ENCODE measurements at places on chromosomes 5 and 9.
A peak's percentile ranks its signal among the peaks of the same experiment; 100 is the strongest.

DNA sequence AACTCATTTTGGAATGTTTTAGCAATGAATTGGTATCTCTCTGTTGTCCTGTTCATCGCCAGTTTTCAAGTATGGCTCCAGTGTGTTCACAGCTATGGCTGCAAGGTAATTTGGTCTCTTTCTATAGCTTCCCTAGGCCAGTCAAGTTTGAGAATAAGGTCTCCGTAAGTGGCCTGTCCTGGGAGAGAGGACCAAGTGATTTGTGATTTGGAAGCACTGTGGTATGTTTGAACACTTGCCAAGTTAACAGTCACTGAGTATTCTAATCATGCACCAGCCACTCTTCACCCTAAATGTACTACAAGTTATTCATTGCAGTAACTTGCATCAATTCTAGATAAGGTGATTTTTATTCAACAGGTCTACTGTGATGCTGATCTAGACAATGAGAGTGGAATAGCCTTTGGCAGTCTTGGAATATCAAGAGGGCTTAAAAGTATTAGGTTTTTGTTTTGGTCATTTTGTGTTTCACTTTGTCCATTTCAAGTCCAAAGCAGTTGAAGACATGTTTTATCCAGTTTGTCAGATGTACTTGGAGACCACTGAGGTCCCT, 41.1 kb downstream of the G3BP1 start:
- no peak overlapping the region for H3K27ac ChIP-seq
- H3K4me3 ChIP-seq, result no peak overlapping the region
- H3K36me3 ChIP-seq, result peaks cover 6% of the 10 kb centered on the region

- peak overlapping the region; percentile 85 for H3K27ac ChIP-seq
- H3K4me3 ChIP-seq, result peak overlapping the region; percentile 37
- H3K4me1 ChIP-seq, result peaks cover 24% of the 10 kb centered on the region
- peaks cover 8% of the 10 kb centered on the region for H3K27me3 ChIP-seq
Measured at GRCh38 chr9:130445268-130445983, 665 bp downstream of the ASS1 start.

- no peaks in the 10 kb centered on the region for H3K4me1 ChIP-seq
- no peak overlapping the region for H3K4me3 ChIP-seq
- DNase-seq, result no peak
- no peaks in the 10 kb centered on the region for H3K36me3 ChIP-seq
Measured at GRCh38 chr5:61598126-61598525, 266.1 kb downstream of the ZSWIM6 start.

GRCh38 chr9:137078701-137079400, 1.5 kb downstream of the UAP1L1 start:
- H3K4me1 ChIP-seq, result peaks cover 33% of the 10 kb centered on the region
- H3K27ac ChIP-seq, result no peak overlapping the region
- H3K36me3 ChIP-seq, result no peaks in the 10 kb centered on the region
- DNase-seq, result peak; percentile 58
- peaks cover 23% of the 10 kb centered on the region for H3K27me3 ChIP-seq

- no peaks in the 10 kb centered on the region for H3K27me3 ChIP-seq
- no peak for DNase-seq
- no peaks in the 10 kb centered on the region for H3K4me1 ChIP-seq
- H3K4me3 ChIP-seq, result no peak overlapping the region
Measured at GRCh38 chr9:90958328-90958727, 156.7 kb downstream of the SYK start.

- H3K4me3 ChIP-seq, result no peak overlapping the region
- no peaks in the 10 kb centered on the region for H3K27me3 ChIP-seq
- no peaks in the 10 kb centered on the region for H3K36me3 ChIP-seq
Measured at GRCh38 chr9:82410306-82410705, 421.7 kb downstream of the SPATA31D1 start.

DNA sequence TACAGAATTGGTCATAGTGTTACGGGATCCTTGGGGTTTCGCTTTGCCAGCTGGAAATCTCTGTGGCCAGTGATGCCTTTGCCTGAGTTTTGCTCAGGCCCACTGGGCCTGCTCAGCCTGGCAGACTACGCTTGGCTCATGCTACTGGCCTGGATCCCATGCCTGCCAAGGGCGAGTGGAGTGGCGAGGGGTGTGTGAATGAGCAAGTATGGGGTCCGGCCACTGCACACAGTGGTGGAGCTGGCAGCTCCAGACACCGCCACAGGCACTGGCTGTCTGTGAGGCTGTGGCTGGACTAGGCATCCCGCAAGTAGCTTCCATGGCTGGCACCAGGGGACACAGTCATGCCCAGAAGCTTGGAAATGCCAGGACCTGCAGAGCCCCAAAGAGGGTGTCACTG, 240.3 kb downstream of the ARRDC3 start:
- no peak for DNase-seq
- no peaks in the 10 kb centered on the region for H3K27me3 ChIP-seq
- no peak overlapping the region for H3K4me3 ChIP-seq
- no peaks in the 10 kb centered on the region for H3K36me3 ChIP-seq

DNA sequence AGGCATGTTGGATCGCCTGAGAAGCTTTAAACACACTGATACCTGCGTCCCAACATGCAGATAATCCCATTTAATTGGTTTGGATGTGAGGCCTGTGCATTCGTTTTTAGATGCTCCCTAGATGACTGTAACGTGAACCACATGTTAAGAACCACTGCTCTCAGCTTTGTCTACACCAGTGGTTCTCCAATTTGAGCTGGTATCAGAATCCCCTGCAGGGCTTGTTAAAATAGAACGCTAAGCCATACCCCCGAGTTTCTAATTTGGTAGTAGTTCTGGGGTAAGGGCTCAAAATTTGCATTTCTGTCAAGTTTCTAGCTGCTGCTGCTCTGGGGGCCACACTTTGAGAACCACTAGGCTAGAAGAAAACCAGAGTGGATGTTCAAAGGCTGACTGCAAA, 74.7 kb downstream of the S1PR3 start:
- no peak overlapping the region for H3K27ac ChIP-seq
- H3K36me3 ChIP-seq, result no peaks in the 10 kb centered on the region
- no peaks in the 10 kb centered on the region for H3K4me1 ChIP-seq
- H3K4me3 ChIP-seq, result no peak overlapping the region
- no peaks in the 10 kb centered on the region for H3K27me3 ChIP-seq

- H3K4me1 ChIP-seq, result no peaks in the 10 kb centered on the region
- no peak overlapping the region for H3K4me3 ChIP-seq
- H3K27me3 ChIP-seq, result no peaks in the 10 kb centered on the region
- DNase-seq, result no peak
- H3K27ac ChIP-seq, result no peak overlapping the region
Measured at GRCh38 chr5:18091758-18092157, 457.5 kb downstream of the TAF11L14 start.

GRCh38 chr9:135903786-135904520, 3.4 kb downstream of the CAMSAP1 start:
- no peaks in the 10 kb centered on the region for H3K27me3 ChIP-seq
- H3K4me1 ChIP-seq, result peaks cover 27% of the 10 kb centered on the region
- no peaks in the 10 kb centered on the region for H3K36me3 ChIP-seq
- H3K4me3 ChIP-seq, result no peak overlapping the region

DNA sequence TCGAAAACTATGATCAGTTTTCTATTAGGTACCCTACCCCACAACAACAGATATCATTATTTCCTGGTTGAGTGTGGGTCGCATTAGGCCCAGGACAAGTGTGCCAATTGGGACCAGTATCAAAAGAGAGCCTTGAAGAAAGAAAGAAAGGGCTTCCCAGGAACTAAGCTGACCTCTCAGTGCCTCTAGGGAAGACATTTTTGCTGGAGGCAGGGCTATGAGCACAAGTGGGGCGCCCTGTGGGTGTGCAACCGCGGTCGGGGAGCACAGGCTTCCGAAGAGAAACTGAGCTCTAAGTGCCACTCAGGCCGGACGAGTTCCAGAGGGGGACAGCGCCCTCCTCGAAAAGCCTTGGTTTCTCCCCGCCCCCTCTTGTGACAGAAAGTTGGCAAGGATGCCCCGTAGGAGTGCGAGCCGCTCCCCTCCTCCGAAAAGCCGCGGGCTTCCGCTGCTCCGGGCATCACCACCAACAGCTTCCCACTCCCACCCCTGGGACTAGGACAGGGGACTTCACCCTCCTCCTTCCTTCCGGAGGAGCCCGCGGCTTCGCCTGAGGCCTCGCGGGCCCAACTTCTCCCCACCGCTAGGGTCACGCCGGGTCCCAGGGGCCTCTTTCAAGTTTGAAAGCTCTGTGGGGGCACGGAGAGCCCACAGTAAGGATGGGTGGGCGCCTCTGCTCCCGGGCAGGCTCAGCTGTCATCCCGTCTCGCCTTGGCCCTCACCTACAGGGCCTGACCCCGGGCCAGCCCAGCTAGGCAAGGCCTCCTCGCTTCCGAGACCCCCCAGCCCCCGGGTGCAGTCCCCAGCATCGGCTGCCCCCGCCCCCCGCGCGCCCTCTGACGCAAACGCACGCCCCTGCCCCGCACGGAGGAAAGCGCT, 2.0 kb downstream of the NR2F1-AS1 start:
- peak overlapping the region; percentile 10 for H3K4me3 ChIP-seq
- H3K4me1 ChIP-seq, result peaks cover 31% of the 10 kb centered on the region
- peaks cover 95% of the 10 kb centered on the region for H3K27me3 ChIP-seq
- no peaks in the 10 kb centered on the region for H3K36me3 ChIP-seq

- H3K36me3 ChIP-seq, result no peaks in the 10 kb centered on the region
- H3K4me1 ChIP-seq, result peaks cover 4% of the 10 kb centered on the region
- no peaks in the 10 kb centered on the region for H3K27me3 ChIP-seq
- H3K4me3 ChIP-seq, result no peak overlapping the region
Measured at GRCh38 chr9:37953775-37954437, 50.0 kb upstream of the SLC25A51 start.

GRCh38 chr5:149471406-149472183, 79.6 kb downstream of the CSNK1A1 start:
- peaks cover 33% of the 10 kb centered on the region for H3K4me1 ChIP-seq
- peak; percentile 84 for DNase-seq
- H3K4me3 ChIP-seq, result no peak overlapping the region
- H3K27me3 ChIP-seq, result no peaks in the 10 kb centered on the region
- H3K36me3 ChIP-seq, result no peaks in the 10 kb centered on the region
- peak overlapping the region; percentile 84 for H3K27ac ChIP-seq

- H3K27ac ChIP-seq, result no peak overlapping the region
- H3K36me3 ChIP-seq, result no peaks in the 10 kb centered on the region
- no peaks in the 10 kb centered on the region for H3K4me1 ChIP-seq
- H3K4me3 ChIP-seq, result no peak overlapping the region
- no peaks in the 10 kb centered on the region for H3K27me3 ChIP-seq
Measured at GRCh38 chr5:72618708-72619107, 111.5 kb upstream of the ZNF366 start.

GRCh38 chr5:31750215-31750614, 111.3 kb downstream of the PDZD2 start:
- no peak overlapping the region for H3K27ac ChIP-seq
- no peaks in the 10 kb centered on the region for H3K36me3 ChIP-seq
- H3K4me1 ChIP-seq, result no peaks in the 10 kb centered on the region
- no peaks in the 10 kb centered on the region for H3K27me3 ChIP-seq
- H3K4me3 ChIP-seq, result no peak overlapping the region

DNA sequence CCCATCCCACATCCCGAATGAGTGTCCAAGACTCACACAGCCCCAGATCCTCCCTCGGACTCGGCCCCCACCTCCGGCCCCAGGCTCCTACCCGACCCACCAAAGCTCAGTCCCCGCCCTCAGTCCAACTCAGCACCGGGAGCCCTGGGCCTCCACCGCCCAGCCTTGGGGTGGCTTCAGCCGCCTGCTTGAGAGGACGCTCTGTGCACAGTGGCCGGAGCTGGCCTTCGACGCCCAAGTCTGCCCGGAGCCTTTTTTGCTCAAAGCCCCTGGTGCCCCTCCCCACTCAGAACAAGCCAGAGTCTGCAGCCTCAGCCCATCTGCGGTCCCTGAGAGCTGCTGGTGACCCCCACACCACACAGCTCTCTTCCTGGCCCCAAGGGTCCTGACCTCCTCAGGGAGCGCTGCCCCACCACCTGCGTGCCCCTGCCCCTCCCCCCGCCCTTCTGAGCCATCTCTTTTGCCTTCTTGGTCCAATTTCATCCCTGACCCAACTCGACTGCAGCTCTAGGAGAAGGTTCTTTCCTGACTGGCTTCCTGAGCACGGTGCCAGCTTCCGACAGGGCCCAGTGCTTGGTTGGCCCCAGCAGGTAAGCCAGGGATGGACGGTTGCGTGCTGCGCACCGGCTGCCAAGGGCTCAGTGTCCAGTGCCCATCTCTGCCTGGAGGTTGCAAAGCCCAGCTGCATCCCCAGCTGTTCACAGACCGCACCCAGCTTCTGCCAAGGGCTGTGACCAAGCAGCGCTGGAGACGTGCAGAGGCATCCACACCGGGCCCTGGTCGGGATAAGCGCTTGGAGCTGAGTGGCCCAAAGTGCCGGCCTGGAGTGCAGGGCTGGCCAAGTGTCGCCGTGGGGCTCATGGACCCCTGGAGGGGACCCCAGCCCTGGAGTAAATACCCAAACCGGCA, 27.7 kb upstream of the NSMF start:
- H3K36me3 ChIP-seq, result no peaks in the 10 kb centered on the region
- no peak for DNase-seq
- H3K27me3 ChIP-seq, result no peaks in the 10 kb centered on the region

DNA sequence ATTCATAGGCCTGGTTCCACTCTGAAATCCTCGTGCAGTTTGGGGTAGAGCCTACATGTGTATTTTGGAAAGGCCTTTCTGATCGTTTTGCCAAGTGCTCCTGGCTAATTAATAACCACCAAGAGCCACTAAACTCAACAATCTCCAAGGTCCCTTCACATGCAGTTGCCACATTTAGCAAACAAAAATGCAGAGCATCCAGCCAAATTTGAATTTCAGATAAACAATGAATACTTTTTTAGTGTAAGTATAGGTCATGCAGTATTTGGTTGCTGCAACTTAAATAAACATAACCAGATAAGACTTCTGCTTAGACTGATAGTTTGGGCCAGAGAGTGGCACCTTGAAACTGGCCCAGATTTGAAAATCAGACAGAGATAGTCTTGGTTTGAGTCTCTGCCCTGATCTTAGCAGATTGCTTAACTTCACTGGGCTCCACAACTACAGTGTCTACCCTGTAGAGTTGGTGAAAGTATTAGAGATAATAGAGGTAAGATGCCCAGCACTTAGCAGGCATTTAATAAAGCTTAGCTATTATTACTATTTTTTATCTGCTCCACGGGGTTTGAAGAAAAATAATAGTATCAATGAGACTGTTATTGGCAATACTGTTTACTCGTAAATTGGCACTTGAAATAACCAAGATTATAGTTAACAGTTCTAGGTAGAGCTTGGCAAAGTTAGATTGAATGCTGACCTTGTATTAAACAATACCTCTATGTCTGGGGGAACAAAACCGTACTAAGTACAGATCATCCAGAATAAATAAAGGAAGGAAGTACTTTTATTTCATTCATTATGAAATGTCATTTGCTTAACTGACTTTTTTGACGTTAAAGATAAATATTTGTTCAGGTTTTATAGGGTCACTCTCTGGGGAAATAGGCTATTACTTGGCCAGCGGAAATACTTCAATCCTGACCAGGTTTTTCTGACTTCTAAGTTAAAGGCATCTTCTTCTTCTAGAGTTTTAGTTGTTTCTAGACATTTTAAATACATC, 274.8 kb downstream of the DOCK8 start:
- DNase-seq, result no peak
- H3K27ac ChIP-seq, result peak overlapping the region; percentile 5
- H3K4me3 ChIP-seq, result no peak overlapping the region
- H3K4me1 ChIP-seq, result peaks cover 15% of the 10 kb centered on the region
- no peaks in the 10 kb centered on the region for H3K36me3 ChIP-seq

DNA sequence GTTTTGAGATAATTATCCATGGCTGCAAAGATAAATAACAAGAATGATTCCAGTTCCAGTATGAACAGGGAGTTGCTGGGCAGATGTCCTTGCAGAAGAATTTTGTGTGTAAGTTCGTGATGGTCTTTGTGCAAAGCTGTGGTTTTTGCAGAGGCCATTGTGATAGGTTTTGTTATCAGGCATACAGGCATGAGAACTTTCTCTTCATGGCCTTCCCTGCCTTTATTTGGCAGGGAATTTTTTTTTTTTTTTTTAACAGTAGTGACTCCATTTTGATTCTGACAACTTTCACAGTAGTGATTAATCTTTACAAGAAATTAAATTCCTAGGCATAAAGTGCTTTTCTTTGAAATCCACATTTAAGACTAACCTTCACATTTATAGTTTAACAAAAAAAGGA, 1999.5 kb upstream of the CDH6 start:
- no peak for DNase-seq
- no peaks in the 10 kb centered on the region for H3K4me1 ChIP-seq
- H3K27ac ChIP-seq, result no peak overlapping the region
- no peaks in the 10 kb centered on the region for H3K36me3 ChIP-seq

All from transverse colon (tissue), 4 donors.